ENCODE measurements at places on chromosomes 1 and 21.

- DNase-seq, result no peak
These were observed 24.9 kb downstream of the ITPKB start for GRCh38 chr1:226714148-226714547.

GRCh38 chr1:6523566-6523965 is 30.7 kb downstream of the NOL9 start:
- no peak for DNase-seq

GRCh38 chr1:172745014-172745413 is 86.1 kb downstream of the FASLG start:
- DNase-seq, result peak; percentile 35

- DNase-seq, result no peak
These were observed 288.2 kb upstream of the VAMP3 start for GRCh38 chr1:7482772-7483495.

DNA sequence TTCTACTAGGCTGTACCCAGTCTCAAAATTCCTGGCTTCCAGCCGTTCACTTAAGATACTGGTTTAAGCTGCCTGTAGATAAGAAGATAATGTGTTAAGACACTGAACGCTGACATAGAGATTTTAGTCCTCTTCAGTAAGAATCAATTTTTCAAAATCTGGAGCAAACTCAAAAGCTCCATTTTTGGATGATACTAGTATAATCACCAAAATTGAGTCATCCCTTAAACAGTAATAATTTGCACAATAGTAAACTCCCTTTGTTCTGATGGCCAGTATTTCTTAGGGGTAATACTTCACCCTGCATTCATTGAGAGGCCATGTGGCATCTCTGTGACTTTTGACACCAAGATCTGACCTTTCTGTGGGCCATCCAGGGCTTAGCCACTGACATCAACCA is 299.8 kb upstream of the USP25 start:
- no peak for DNase-seq

DNA sequence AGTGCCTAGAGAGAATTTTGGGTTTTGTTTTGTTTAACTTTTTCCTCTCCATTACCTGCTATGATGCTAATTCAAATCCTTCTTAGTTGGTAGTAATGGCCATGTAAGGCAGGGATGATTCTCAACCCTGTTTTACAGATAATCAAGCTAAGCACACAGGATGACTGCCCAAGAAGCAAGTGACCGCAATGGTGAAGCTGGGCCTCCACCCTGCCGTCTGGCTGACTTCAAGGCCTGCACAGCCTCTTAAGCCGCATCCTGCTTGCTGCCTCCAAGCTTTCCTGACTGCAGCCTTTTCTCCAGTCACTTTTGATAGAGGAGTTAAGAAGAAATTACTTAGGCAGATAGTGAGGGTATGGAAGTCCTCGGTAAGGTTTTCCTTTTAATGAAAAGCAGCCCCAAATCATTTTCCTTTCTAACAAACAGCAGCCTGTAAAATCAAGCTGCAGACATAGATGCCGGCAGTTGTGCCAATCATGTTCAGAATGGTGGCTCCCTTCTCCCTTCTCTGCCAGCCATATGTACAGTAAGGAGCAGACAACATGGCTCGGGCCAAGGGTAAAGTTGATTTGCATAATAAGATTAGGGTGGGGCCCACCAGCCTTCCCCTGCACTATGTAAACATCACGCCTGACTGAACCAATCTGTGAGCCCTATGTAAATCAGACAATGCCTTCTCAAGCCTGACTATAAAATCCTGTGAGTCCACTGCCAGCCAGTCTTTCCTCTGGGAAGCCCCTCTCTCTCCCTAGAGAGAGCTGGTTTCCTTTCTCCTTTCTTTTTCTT is 8.8 kb upstream of the CTBS start:
- no peak for DNase-seq

GRCh38 chr1:200302921-200303290 is 106.9 kb downstream of the ZNF281 start:
- DNase-seq, result no peak

- DNase-seq, result no peak
These were observed 13.1 kb downstream of the MAP1LC3C start for GRCh38 chr1:241985787-241986186.

GRCh38 chr1:116825720-116826438 is 71.6 kb downstream of the CD2 start:
- no peak for DNase-seq

- no peak for DNase-seq
These were observed 2.4 kb upstream of the CCT8 start for GRCh38 chr21:29075706-29076466.

- no peak for DNase-seq
These were observed 41.5 kb upstream of the NEXN start for GRCh38 chr1:77846966-77847365.

- no peak for DNase-seq
These were observed 2.9 kb downstream of the FAM177B start for GRCh38 chr1:222739929-222740328.

GRCh38 chr1:31133368-31133767 is 67.9 kb upstream of the PUM1 start:
- no peak for DNase-seq

DNA sequence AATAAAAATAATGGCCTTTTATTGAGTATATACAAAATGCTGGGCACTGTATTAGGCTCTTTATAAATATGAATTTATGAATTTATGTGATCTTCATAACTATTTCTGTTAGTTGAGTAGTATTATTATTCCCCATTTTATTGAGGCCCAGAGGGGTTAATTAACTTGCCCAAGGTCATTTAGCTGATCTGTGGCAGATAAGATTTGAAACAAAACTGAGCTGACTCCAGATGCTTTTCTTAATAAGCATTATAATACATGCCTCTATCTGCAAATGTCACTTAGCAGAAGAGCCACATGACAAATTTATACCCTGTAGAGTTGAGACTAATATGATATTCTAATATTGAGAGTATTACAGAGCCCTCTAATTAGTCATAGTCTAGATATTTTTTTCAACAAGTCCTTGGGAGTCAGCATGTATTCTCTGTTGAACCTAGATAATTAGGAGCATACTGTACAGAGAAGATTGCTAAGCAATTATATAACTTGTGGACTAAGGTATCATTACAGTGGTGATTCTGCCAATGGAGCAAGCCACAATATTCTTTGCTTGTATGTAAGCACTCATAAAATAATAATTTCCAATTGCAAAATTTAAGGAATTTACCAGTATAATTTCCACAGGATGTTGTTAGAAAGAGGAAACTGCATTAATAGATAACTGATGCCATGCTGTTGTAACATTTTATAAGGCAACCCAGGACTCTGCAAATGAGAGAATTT is 112.0 kb downstream of the LRRC40 start:
- DNase-seq, result no peak

DNA sequence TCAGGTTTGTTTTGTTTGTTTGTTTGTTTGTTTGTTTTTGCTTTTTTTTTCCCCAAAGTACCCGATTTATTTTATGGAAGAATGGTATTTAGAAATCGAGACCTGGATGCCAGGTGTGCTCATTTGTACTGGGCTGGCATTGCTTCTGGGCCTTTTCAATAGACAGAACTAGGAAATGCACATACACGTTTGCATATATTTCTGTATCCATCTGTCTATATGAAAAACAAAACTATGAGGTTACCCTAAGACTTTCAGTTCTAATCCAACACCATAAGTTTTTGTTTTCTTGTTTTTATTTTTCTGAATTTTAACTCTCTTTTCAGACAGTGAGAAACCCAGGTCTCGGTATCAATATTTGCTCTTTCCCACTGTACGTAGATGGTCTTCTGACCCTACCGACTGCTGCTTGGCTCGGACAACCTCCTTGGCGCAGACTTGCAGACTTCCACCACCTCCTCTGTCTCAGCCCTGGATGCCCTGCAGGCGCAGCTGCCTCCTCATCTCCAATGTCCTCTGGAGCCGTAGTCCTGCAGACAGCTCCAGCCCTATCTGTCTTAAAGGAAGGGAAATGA is 171.7 kb downstream of the NEK7 start:
- no peak for DNase-seq

- no peak for DNase-seq
These were observed 7.1 kb upstream of the ANKRD65 start for GRCh38 chr1:1428174-1428573.

DNA sequence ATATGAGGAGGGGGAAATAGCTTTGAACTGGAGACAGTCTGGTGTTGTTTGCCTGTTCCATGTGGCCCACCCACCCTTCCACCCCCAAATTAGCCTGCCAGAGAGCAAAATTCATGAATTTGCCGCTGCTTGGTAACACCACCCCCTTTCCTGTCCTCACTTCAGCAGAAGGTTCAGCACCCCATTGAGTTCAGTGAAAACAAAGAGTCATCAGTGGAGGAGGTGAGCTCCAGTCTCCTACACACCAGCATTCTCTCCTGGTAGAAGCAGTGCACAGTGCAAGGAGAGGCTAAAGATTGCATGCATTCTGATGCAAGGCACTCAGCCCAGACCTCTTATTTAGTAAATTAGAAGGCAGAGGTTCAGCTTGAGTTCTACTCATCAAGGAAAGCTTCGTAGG is 99.7 kb upstream of the DYNLT5 start:
- DNase-seq, result no peak

GRCh38 chr1:150280138-150280707 is 2.1 kb upstream of the CIART start:
- no peak for DNase-seq

DNA sequence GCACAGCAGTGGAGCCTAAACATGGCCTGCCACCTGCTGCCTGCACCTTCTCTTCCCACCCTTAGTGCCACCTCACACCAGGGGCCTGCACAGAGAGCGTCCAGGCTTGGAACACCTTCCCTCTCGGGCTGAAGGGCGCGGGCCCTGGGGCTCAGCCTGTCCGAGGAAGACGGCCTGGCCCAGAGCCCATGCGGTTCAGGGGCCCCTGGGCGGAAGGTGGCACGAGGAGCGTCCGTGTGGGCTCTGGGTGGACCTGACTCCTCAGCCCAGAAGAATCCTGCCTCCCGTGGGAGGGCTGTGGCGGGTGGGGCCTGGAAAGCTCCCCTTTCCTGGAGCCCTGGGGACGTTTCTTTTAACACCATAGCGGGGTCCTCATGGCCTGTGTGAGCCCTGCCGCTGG is 19.4 kb downstream of the DFFB start:
- DNase-seq, result no peak

GRCh38 chr1:211610779-211611556 is 32.0 kb upstream of the SLC30A1 start:
- no peak for DNase-seq

DNA sequence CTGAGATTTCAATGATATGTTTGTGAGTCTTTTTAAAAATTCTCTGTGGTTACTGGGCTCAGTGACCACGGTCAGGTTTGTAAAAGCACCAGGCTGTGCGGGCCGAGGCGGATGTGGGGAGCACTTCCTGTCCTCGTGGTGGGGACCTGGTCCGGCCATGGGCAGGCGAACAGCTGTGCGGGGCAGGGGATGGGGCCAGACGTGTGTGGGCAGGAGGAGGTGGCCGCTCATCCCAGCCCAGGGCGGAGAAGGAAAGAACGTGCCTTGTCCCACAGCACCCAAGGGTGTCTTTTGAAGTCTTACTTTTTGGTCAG is 5.2 kb upstream of the OXCT2 start:
- no peak for DNase-seq

All from left renal pelvis (tissue), 4 donors.